ENCODE measurements at places on chromosomes 5 and 9. TPM values are rescaled to one million over a fixed set of nuclear protein-coding genes. Genes with fewer than 3 reads are reported as not detected.

GABRG2 gene
- total RNA-seq = not detected

BTNL3 gene
- 0.10 TPM for total RNA-seq

CAMK2A gene
- total RNA-seq = not detected

PCDHA13 gene
- total RNA-seq = not detected

DNA sequence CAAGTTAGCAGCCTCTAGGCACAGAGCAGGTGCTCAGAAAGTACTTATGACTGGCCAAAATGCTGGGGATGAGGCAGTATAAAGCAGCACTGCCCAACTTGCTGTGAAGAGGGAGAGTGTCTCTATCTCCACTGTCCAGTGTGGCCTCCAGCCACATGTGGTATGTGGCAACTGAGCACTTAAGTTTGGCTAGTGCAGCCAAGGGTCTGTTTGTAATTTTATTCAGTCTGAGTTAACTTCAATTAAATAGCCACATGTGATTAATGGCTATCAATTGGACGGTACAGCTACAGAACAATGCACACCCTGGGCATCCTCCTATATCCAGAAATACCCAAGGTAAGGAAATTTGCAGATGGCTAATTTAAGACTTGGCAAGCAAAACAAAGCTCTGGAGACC lies 26.9 kb downstream of the ROR2 start:
- DNase-seq = no peak

DNA sequence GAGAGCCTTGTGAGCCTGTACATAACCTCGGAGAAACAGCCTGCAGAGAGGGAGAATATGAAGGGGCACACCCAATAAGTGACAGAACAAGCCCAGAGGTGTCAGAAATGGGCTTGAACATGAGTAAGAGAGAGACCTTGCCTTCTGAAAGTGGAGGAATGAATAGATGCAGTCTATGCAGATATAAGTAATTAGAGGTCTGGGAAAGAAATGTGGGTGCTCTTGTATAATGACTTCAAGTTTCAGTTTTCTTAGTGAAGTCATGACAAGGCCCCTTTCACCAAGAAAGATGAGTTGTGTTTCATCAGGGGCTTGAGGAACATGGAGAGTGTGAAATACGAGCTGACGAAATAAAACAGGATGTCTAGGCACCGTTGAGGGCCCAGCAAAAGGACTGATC lies 15.1 kb downstream of the GRAMD2B start:
- peak; percentile 37 for DNase-seq

DNA sequence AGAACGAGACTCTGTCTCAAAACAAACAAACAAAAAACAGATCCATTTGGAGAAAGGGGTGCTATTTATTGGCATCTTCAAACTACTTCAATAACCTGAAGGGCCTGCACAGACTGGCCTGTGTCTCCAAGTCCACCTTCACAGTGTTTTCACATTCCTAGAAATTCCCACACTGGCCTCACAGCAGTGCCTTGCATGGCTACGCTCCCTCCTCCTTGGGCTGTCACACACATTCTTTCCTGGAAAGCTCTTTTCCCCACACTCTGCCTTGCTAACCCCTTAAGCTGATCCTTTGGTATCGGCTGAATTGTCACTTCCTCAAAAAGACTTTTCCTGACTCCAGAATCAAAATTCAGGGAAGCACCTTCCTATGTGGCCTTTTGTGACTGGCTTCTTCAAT lies 19.8 kb downstream of the FAM151B start:
- no peak for DNase-seq
